ENCODE measurements at places on chromosomes 6 and 20.

DNA sequence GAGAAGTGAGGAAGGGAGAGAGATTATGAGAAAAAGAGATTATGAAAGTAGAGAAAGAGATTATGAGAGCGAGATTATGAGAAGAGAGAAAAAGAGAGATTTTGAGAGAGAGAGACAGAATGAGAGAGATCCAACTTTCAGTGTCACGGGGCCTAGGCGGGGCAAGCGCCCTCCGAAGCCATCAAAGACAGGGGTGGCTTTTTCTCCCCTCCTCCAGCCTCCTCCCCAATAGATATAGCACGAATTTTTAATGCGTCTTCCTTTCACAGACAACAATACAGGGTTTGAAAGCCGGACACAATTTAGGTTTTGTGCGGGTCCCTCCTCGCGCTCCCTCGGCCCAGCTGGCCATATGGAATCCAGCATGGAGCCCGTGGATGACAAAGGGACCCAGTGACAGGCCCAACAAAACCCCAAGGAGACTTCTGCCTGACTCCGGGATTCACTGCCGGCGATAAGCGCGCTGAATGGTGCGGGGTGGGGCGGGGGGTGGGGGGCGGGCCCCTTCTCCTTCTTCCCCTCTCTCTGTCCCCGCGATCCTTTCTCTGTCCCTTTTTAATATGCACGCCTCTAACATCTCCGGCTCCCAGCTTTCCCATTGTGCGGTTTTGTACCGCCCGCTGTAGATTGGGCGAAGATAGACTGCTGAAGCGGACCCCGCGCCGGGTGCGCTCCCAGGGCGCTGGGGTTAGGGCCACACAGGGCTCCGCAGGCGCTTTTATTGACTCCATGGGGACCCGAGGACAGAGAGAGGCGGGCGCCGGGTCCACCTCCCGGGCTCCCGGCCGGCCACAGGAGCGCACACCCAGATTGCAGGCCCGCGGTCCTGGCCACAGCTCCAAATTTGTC lies 5.4 kb downstream of the NKX2-2 start:
- H3K4me3 ChIP-seq, result no peak overlapping the region

GRCh38 chr6:4130357-4130987 lies 4.9 kb downstream of the ECI2 start:
- no peak for DNase-seq
- H3K36me3 ChIP-seq, result no peaks in the 10 kb centered on the region
- H3K4me3 ChIP-seq, result no peak overlapping the region
- no peaks in the 10 kb centered on the region for H3K27me3 ChIP-seq

GRCh38 chr6:63597141-63598048 lies 25.1 kb downstream of the LOC128125822 start:
- no peaks in the 10 kb centered on the region for H3K27me3 ChIP-seq
- peaks cover 6% of the 10 kb centered on the region for H3K4me1 ChIP-seq
- DNase-seq, result no peak

GRCh38 chr6:21595285-21596144 lies 2.0 kb downstream of the SOX4 start:
- H3K27ac ChIP-seq, result peak overlapping the region; percentile 91
- H3K27me3 ChIP-seq, result no peaks in the 10 kb centered on the region
- peak; percentile 39 for DNase-seq
- H3K4me3 ChIP-seq, result peak overlapping the region; percentile 62
- H3K36me3 ChIP-seq, result no peaks in the 10 kb centered on the region
- peaks cover 37% of the 10 kb centered on the region for H3K4me1 ChIP-seq

GRCh38 chr6:68252632-68253031 lies 382.4 kb upstream of the ADGRB3 start:
- H3K36me3 ChIP-seq, result no peaks in the 10 kb centered on the region
- no peak overlapping the region for H3K4me3 ChIP-seq
- DNase-seq, result no peak
- no peaks in the 10 kb centered on the region for H3K27me3 ChIP-seq

- DNase-seq, result no peak
- peaks cover 33% of the 10 kb centered on the region for H3K4me1 ChIP-seq
- no peak overlapping the region for H3K4me3 ChIP-seq
Observed at GRCh38 chr6:73585566-73586415, 65.0 kb upstream of the EEF1A1 start.

DNA sequence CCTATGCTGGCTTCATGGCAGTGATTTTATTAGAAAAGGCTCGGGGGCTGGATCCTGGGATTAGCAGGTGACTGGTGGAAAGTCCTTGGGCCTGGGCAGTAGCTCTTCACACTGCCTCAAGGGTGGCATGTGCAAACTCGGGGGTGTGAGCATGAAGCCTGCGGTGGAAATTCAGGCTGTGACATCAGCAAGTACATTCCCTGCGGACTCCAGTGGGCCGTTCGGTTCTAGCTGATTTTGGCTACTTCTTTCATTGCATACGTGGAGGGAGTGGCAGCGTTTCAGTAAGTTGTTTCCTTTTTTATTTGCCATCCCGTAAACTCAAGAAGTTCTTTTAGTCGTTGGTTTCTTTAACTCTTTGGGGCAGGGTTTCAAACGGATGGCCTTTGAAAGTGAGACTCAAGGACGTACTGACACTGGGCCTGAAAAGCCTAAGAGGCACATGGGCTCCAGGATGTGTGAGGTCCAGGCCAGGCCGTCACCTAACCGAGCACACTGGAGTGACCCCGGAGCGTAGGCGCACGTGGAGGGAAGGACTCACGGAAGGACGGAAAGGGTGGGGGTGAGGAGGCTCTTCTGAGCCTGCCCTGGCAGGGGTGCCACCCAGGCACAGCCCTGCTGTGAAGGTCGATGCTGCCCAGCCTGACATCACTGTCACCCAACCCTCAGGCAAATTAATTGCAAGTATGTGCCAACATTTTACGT lies 104.0 kb upstream of the FRMD1 start:
- H3K27me3 ChIP-seq, result no peaks in the 10 kb centered on the region
- H3K4me3 ChIP-seq, result no peak overlapping the region
- no peaks in the 10 kb centered on the region for H3K4me1 ChIP-seq
- DNase-seq, result no peak

- H3K27ac ChIP-seq, result no peak overlapping the region
- H3K27me3 ChIP-seq, result no peaks in the 10 kb centered on the region
- no peaks in the 10 kb centered on the region for H3K36me3 ChIP-seq
- no peak overlapping the region for H3K4me3 ChIP-seq
- no peaks in the 10 kb centered on the region for H3K4me1 ChIP-seq
Observed at GRCh38 chr20:54103762-54104600, 33.6 kb upstream of the BCAS1 start.

All from heart right ventricle (tissue), 16 donors.